ENCODE measurements at places on chromosomes 5 and 9.

DNA sequence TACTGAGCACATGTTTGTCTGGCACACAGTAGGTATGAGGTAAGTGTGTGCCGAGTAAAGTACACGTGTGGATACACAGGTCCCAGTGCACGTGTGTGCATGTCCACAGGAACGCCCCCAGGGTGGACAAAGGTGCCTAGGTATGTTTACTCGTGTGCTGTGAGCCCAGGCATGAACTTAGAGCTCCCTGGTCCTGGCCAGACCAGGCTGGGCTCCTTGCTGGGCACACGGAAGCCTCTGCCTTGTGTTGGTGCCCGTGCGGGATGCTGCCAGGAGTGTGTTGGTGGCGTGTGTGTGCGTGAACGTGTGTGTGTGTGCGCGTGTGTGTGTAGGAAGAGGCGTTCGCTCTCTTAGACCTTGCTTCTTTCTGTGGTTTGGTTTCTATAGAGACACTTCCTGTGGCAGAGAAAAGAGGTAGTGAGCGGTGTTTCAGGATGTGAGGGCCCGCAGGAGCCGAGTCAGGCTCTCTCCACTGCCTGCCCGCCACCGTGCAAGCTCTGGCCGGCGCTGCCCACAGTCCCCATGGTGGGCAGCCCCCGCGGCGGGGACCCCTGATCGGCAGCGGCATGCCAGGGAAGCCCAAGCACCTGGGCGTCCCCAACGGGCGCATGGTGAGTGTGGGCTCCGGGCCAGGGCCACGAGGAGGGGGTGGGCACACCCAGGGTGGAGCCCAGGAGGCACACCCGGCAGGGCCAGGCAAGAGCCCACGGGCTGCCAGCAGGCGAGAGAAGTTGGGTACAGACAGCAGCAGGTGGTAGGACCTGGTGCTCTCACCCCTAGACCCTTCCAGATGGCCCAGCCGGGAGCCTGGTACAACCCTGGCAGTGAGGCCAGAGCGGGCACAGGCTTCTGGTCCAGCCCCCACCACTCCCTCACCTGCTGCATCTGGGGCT lies at the start of gene RGS14:
TSS of gene RGS14 (plus strand) at position 466 of the 893 bp plus-strand sequence. CDS start at position 567, 101 bp downstream.
- no peak for DNase-seq

DNA sequence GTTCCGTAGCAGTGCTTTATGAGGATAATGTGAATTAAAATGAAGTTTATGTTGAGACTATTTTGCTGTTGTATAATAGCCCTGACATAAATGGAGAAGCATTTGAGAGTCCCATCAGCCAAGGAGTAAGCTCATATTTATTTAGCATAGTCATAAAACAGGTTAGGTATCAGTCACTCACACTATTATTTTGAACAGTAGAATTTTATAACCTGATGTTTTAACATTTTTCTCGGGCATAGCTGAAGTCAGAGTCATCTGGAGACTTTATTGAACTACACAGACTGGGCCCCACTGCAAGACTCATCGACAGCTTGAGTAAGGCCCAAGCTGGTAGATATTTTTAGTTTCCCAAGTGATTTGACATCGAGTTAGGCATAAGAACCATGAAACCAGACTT lies 620.3 kb upstream of the WWC1 start:
- DNase-seq, result no peak

DNA sequence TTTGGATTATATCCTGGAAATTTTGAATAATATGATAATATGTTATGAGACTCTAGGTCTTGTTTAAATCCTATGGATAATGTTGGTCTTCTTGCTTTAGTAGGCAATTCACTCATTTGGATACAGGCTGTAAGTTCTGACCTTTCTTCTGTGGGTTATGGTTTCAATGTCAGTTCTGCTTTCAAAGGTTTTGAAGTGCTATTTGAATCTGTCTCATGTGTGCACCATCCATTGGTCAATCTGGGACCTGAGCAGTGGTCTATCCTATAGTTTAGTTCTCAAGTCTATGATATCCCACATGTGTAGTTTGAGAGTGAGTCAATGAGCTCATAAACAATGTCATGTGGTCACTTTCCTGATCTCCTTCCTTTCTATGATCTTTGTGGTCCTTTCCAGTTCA lies 94.4 kb downstream of the RMI1 start:
- DNase-seq, result no peak

GRCh38 chr9:14214065-14214684 lies 99.8 kb downstream of the NFIB start:
- DNase-seq, result no peak

GRCh38 chr5:143083006-143083405 lies 312.8 kb downstream of the ARHGAP26 start:
- DNase-seq, result no peak

GRCh38 chr9:110579862-110580219 lies 300 bp upstream of the SVEP1 start:
- no peak for DNase-seq

- no peak for DNase-seq
These were observed 16.2 kb downstream of the ATPSCKMT start for GRCh38 chr5:10233505-10233904.

GRCh38 chr9:23938908-23939307 lies 112.9 kb upstream of the ELAVL2 start:
- DNase-seq, result no peak

GRCh38 chr5:163821142-163821541 lies 315.7 kb downstream of the MAT2B start:
- DNase-seq, result no peak

GRCh38 chr9:136404801-136405136 lies 4.8 kb upstream of the SNAPC4 start:
- DNase-seq, result no peak

DNA sequence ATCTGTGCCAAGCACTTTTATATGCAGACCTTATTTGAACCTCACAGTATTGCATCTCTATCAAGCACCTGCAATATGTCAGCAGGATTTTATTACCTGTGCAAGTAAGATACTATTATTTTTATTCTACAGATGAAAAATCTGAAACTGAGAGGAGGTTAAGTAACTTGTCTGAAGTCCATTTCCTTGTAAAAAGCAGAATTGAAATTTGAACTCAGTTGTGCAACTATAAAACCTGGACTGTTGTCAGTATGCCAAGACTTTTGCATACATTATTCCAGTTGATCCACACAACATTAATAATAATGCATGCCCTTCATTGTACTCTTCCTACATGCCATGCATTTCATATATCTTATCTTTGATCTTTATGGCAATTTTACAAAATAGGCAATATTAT lies 82.2 kb upstream of the BRINP1 start:
- DNase-seq, result no peak

DNA sequence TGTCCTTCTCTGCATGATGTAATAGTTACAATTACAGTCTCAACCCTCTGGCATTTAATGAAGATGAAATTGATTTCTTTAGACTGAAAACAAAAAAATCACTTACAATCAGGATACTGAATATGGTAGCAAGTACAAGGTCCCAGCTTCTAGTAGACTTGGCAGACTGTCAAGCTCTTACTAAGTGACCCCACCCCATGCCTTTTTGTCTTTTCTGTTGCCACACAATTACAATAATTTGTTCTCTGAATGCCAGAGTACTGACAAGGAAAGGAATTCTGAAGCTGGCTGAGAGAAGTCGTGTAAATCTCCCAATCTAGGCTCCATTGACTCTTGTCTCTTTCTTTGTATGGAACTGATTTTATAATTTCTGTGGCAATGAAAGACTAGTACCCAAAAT lies 154.2 kb downstream of the TMC1 start:
- no peak for DNase-seq

- no peak for DNase-seq
These were observed 76.2 kb upstream of the PTPN3 start for GRCh38 chr9:109574061-109574882.

- no peak for DNase-seq
These were observed 6.1 kb downstream of the SAPCD2 start for GRCh38 chr9:137064027-137064879.

DNA sequence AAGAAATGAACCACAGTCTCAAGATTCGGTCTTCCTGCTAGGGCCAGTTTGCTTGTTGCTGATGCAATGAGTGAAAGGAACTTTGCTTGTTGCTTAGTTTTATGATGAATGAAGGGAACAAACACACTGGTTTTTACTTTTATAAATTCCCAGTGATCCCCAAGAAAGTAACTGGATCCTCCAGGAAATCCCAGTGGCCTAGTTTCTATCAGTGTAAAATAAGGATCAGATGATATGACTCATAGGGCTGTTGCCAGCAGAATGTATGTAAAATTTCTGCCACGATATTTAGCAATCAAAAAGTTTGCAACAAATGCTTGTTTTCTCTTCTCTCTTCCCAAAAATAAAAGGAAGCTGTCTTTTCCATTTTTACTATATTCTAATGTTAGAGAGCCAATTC lies 160.1 kb upstream of the CDKN2B start:
- DNase-seq, result no peak

GRCh38 chr5:23025629-23026233 lies 172.6 kb upstream of the CDH12 start:
- no peak for DNase-seq

DNA sequence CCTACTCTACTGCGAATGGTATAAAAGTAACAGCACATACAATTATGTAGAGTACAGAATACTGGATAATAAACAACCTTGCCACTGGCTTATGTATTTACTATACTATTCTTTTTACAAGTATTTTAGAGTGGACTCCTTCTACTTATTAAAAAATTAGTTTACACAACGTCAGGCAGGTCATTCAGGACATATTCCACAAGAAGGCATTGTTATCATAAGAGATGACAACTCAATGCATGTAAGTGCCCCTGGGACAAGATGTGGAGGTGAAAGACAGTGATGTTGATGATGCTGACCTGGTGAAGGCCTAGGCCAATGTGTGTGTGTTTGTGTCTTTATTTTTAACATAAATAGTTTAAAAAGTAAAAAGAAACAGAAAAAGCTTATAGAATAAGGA lies 421.7 kb downstream of the CDH12 start:
- DNase-seq, result no peak

DNA sequence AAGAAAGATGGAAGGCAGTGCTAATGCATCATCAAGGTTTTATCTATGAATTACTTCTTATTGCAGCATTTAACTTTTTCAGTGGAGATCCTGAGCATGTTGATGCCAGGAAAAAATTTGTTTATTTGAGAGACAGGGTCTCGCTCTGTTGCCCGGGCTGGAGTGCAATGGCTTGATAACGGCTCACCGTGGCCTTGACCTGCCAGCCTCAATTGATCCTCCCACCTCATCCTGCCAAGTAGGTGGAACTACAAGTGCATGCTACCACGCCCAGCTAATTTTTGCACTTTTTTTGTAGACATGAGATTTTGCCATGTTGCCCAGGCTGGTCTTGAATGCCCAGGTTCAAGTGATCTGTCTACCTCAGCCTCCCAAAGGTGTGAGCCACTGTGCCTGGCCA lies 47.2 kb downstream of the AOPEP start:
- no peak for DNase-seq

DNA sequence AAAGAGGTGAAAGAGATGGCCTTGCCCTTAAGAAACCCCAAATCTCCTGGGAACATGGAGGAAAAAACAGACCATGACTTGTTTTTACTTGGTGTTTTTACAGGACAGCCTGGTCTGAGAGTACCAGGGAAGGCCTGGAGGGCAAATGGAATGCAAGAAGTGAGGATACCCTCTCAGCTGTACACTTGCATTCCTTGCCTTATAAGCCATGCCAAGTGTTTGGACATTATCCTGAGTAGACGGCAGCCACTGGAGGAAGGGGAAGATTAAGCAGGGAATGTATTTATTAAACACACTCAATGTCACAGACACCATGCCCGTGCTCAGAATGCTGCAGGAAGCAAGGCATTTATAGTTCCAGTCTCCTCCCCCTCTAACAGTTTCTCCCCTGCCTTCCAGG lies 581.4 kb downstream of the CDK5RAP2 start:
- DNase-seq, result no peak

DNA sequence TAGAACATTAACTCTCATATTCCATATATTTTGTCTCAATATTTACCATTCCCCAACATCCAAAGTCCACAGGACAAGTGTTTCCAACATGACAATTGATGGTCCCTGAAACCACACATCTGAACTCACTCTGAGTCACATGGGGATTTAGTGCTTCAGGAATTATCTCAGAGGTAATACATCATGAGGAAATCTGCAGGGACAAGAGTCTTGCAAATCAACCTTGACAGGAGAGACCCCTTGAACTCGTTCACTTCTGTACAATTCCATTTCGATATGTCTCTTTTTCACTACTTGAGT lies 119.7 kb upstream of the ABCA1 start:
- no peak for DNase-seq

- DNase-seq, result no peak
These were observed 2.5 kb downstream of the FST start for GRCh38 chr5:53482717-53483638.

DNA sequence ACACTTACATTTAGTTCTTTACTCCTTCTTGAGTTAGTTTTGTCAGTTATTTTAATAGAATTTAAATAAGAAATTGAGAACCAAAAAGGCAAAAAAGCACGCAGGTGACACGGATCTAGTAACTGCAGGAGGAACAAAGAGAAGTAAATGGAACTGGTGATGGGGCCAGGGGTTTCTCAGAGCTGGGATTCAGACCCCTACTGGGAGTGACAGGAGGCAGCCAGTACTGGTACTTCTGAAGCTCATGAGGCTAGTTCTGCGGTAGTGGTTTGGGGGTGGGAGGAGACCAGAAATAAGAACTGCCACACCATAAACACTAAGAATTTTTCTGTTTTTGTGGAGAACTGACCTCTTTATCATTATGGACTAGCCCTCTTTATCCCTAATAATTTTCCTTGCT lies 48.2 kb downstream of the OXCT1 start:
- no peak for DNase-seq

- no peak for DNase-seq
These were observed 226.6 kb downstream of the SAXO1 start for GRCh38 chr9:18806232-18807080.

DNA sequence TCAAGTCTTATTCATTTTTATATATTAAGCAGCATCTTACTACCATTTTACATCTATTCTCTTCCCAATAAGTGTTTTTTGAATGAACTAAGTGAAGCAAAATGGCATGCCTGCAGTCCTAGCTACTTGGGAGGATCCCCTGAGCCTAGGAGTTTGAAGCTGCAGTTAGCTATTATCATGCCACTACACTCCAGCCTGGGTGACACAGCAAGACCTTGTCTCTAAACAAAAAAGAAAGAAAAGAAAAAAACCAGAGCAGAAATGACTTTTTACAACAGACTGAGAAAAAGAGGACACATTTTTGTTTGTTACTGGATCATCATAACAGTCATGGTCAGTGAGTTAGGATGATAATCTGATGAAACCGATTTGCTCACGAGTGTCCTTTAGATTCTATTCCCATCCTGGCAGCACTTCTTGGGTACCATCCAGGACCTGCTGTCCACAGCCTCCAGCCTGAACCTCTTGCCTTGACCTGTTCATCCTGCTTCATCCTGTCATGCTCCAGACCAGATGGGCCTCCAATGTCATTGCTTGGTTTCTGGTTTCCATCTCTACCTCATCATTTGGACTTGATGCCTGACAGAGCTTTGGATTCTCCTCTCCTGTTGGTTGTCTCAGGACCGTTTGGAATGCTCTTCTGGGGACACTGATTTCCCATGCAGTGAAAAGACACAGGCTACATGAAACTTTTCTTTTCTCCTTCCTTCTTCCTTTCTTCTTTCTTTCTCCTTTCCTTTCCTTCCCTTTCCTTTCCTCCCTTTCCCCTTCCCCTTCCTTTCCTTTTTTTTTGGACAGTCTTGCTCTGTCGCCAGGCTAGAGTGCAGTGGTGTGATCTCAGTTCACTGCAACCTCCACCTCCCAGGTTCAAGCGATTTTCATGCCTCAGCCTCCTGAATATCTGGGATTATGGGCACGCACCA lies 50.1 kb upstream of the GLRX start:
- DNase-seq, result no peak

- DNase-seq, result no peak
These were observed 51.4 kb downstream of the TRIP13 start for GRCh38 chr5:943918-944620.

Measured in stimulated activated CD4-positive, alpha-beta T cell treated with anti-CD3 and anti-CD28 coated beads, Interleukin-4, amount 100 ng/mL, for 48 hours (primary cell).